ENCODE measurements at places on chromosomes 2 and 18. TPM values are rescaled to one million over a fixed set of nuclear protein-coding genes. Genes with fewer than 3 reads are reported as not detected.

CD8B2 gene
- not detected for polyA plus RNA-seq

GTF2A1L gene
- polyA plus RNA-seq: 0.49 TPM

DNA sequence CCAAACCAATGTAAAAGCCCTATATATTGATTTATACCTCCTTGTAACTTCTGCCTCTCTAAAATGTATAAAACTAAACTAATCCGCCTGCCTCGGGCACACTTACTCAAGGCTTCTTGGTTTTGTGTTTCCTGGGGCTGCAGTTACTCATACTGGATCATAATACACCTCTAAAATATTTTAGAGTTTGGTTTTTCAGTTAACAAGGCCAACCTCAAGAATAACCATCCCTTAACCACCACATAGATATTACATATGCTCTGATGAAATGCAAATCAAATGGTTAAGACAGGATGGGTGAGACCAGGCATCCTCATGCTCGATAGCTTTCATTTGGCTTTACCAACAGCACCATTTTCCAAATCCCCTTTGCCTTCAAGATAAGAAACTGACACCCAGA, 46.4 kb downstream of the UXS1 start:
- no peak for DNase-seq

DNA sequence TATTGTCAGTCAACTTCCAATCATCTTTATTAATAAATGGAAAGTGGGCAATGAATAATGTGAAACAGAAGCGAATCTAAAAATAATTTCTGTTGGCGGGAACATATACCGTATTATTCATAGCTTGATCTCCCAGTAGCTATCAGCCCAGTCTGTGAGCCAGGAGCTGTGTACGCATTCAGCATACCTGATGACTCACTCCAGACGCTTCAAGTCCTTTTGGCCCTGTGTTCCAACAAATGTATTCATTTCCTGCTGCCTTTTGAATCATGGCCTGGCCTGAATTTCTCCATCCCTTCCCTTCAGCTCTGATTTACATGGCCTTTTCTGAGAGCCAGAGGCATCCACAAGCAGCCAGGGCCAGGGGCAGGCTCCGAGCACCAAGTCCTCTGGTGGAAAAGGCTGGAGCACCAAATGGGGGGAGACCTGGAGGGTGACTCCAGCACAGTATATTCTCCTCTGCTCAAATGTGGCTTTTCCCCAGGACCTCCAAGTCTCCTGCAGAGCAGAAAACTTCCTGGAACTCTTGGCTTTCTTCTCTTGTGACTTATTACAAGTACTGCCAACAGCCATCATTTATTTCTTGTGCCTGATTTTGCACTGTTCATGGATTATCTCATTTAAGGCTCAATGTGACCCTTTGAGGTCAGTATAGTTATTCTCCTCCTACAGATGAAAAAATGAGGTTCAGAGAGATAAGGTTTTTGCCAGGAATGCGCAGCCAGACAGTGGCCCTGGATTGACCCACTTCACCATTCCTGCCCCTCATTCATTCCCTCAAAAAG, 108.7 kb downstream of the EN1 start:
- DNase-seq: peak; percentile 80

DNA sequence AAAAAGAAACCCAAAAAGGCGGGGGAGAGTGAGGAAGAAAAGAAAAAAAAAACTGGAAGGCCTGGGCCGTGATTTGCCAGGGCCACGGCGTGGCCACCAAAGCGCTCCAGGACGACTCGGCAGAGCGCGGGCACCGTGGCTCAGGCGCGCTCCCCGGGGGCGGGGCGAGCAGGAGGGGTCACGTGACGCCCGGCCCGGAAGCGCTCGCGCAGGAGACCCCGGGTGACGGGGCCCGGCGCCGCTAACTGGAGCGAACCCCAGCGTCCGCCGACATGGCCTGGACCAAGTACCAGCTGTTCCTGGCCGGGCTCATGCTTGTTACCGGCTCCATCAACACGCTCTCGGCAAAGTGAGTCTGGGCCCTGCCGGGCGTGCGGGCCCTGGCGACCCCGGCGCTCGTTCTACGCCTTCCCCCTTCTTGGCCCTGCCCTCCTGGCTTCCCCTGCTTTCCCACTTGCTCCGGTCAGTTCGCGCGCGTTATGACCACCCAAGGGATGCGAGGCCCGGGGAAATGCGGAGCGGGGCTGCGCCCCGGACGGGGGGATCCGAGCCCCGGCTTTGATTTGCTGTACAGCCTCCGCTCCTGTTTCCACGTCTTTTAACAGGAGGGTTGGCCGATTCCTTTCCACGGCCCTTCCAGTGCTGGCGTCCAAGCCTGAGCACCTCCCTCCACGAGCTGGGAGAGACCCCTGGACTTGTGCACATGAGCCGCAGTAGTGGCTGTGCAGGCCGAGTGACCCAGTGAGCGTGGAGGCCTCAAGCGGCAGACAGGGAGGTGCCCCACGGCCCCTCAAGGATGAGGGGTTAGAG, at the start of gene SLC35F6:
SLC35F6 (plus strand) TSS at position 207 of the 810 bp plus-strand sequence; CDS start at position 273, 66 bp downstream.
- peak; percentile 93 for DNase-seq

- no peak for DNase-seq
Observed at GRCh38 chr2:65277791-65278483, 50.3 kb downstream of the ACTR2 start.

- peak; percentile 93 for DNase-seq
Observed at GRCh38 chr2:100291152-100291970, 30.9 kb downstream of the LONRF2 start.

GRCh38 chr2:46970334-46971288, 55.0 kb upstream of the MCFD2 start:
- peak; percentile 64 for DNase-seq

Measured in hepatocyte (in vitro differentiated cells).